Epithelial cell of proximal tubule (primary cell): ENCODE measurements at places on chromosomes 11 and 22. TPM values are rescaled to one million over a fixed set of nuclear protein-coding genes. Genes with fewer than 3 reads are reported as not detected.

The RFPL3 gene
- total RNA-seq: not detected in 2 replicates

GRCh38 chr11:45278714-45279113 is 7.4 kb downstream of the SYT13 start:
- DNase-seq: no peak

GRCh38 chr11:119295178-119295577 is 21.8 kb downstream of the MCAM start:
- no peak for DNase-seq

GRCh38 chr11:62553080-62553838 is 6.7 kb upstream of the AHNAK start:
- peak; percentile 95 for DNase-seq

DNA sequence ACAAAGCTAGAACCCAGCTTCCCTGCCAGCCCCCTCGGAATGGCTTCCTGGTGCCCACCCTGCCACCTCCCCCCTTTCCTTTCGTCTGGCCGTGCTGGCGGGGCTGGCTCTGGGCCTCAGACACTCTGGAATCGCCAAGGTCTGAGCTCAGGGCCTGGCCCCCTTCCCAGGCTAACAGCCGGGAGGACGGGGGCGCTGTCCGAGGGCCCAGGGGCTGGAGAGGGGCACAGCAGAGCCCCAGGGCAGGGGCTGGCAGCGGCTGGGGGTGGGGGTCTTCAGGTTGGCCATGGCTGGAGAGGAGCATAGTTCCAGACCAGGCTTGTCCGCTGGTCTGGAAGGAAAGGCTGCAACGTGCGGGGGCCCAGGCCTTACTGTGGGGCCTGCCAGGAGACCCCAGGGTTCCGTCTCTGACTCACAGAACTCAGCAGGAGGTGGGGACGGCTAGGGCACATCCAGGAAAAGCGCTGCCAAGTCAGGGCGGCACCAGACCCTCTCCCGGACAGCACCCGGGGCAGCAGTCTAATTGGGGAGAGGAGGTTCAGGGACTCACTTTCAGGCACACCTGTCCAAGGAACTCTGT is 861 bp upstream of the LTBP3 start:
- no peak for DNase-seq

DNA sequence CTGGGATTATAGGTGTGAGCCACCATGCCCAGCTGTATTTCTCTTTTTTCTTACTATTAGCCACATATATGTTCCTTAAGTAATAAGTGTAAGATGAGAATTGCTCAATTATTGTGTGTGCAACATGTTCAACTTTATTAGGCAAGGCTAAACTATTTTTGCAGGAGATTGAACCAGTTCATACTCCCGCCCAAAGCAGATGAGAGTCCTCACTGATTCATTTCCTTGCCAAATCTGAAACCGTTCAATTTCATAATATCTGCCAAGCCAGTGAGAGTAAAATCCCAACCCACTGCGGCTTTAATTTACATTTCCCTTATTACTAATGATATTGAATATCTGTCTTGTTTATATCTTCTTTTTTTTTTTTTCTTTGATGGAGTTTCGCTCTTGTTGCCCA is 48.4 kb downstream of the KCNJ4 start:
- DNase-seq: no peak
